CD4-positive, alpha-beta T cell treated with Interferon alpha-2 for 1 hour (primary cell): ENCODE measurements at places on chromosomes 13 and 19.
A peak's percentile ranks its signal among the peaks of the same experiment; 100 is the strongest.

DNA sequence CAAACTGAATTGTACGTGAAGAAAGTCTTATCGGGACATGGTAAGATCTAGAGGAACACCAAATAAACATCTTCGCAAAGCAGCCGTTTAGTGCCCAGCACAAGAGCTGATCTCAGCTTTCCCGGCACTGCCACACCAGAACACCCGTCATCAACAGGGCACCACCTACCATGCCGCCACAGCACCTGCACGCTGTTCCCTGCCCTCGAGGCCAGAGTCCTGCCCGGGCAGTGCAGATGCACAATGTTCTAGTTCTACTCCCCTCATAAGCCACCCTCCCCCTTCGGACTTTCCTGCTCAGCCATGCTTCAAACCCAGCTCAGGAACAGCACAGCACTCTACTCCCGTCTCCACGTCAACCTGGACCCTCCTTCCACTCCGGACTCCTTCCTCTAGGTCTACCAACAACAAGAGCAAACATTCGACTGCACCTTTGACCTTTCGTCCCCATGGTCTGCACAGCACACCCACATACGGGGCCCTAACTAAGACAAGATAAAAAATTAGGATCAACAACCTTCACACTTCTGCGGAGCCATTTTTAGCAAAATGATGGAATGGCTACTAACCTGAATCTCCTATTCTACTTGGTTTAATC lies 25.1 kb downstream of the TUBGCP3 start:
- no peak for DNase-seq

DNA sequence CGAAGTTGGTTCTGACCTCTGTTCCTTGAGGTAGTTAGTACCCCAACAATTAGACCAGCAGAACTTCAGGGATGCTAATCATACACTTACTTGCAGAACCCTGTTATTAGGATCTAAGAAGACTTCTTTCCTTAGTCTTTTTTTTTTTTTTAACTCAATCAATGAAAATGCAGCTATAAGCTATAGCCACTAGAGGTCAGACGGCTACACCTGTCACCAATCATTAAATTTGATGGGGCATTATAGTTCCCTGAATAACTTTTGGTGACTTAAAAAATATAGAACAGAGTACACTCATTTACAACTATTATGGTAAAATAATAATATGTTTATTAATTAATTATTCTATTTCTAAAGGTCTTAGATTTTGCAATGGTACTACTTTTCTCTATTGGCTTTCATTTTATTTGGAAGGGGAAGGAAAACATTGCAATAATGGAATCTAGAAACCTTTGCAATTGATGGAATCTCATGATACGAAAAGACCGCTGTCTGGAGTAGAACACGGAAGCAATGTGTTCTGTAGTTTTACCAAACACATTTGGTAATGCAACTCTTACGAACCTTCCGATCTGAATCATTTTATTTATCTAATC lies 483.2 kb downstream of the DIAPH3 start:
- no peak for DNase-seq

DNA sequence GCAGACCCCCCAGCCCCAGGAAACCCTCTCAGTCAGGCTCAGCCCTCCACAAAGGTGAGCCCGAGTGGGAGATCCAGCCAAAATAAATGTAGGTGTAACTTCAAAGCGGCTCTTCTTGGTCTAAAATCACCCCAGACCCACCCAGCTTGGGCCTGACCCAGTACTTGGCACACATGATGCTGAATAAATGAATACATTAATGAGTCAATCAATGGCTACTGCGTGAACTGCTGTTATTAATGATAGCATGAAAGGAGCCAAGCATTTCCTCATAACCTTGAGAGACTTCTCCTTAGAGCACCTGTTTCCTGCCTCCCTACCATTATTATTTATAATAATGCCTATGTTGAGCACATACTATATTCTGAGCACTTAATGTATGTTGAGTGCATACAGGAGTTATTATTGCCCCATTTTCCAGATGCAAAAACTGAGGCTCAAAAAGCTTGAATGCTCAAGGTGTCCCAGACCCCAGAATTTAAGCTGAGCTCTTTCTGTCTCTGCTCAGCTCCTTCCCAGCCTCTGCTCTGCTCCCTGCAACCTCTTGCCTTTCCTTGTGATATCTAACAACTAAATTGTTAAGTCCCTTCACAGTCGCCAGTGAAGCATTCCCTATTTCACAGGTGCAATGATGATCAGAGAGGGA lies 4.3 kb downstream of the NOTCH3 start:
- no peak for DNase-seq

DNA sequence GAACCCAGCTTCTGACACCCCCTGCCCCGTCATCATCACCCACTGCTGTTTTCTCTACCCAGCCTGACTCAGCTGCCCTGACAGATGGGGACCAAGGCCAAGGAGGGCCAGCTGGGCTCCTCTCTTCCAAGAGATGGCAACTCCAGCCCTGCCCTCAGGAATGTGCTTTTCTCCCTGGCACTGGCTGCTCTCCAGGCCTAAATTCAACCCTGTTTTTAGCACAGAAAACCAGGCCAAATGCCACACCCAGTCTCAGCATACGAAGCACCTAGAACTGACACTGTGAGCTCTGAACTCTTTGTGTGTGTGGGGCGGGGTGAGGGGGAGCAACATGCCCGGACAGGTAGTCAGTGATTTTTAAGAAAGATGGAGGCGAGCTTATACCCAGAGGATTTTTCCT lies 23.4 kb upstream of the IGFL1 start:
- DNase-seq = no peak

- DNase-seq = peak; percentile 22
Measured at GRCh38 chr13:44293908-44294735, 79.5 kb upstream of the SERP2 start.

GRCh38 chr19:30719999-30720345 lies 347.8 kb downstream of the ZNF536 start:
- DNase-seq = no peak

DNA sequence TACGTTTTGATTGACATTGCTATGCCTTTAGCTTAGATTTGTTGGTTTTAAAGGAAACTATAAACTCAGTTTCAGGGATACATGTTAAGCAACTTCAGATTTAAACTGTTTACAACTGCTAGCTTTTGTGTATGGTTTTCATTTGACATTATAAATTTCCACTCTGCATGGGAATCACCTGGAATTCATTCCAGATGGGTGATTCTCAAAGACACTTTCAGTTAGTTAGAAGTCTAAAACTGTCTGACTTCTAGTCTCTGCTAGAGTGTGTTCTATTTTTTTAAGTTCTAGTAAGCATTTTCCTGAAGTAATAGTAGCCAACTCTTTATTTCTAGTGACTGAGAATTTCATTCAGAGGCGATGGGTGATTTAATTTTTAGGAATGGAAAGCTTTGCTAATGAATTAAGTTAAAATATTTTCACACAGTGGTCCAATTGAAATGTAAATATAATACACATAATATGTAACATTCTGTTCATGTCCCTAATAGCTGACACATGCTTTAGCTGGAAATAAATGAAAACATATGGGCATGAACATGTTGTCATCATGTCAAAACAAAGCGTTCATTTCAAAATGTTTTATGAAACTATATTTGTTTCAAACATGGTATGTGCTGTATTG lies 58.3 kb upstream of the CSNK1A1L start:
- DNase-seq = no peak

DNA sequence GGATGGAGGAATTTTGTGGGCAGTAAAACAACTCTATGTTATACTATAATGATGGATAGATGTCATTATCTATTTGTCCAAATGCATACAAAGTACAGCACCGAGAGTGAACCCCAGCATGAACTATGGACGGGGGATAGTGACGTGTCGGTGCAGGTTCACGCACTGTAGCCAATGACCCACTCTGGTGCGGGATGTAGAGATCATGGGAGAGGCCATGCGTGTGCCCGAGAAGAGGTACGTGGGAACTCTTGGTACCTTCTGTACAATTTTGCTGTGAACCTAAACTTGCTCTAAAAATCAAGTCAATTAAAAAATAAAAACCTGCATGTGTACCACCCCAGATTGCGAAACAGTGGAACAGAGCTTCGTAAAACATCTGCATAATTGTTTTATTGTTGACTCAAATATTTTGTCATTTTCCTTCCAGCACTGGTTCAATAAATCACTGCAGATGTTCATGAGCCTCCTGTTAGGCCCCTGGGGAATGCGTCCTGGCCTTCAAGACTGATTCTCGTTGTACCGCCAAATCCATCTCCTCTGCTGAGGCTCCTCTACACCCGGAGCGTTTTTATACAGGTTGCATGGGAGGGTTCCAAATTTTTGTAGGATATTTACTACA lies 30.9 kb downstream of the COL4A1 start:
- DNase-seq = no peak

DNA sequence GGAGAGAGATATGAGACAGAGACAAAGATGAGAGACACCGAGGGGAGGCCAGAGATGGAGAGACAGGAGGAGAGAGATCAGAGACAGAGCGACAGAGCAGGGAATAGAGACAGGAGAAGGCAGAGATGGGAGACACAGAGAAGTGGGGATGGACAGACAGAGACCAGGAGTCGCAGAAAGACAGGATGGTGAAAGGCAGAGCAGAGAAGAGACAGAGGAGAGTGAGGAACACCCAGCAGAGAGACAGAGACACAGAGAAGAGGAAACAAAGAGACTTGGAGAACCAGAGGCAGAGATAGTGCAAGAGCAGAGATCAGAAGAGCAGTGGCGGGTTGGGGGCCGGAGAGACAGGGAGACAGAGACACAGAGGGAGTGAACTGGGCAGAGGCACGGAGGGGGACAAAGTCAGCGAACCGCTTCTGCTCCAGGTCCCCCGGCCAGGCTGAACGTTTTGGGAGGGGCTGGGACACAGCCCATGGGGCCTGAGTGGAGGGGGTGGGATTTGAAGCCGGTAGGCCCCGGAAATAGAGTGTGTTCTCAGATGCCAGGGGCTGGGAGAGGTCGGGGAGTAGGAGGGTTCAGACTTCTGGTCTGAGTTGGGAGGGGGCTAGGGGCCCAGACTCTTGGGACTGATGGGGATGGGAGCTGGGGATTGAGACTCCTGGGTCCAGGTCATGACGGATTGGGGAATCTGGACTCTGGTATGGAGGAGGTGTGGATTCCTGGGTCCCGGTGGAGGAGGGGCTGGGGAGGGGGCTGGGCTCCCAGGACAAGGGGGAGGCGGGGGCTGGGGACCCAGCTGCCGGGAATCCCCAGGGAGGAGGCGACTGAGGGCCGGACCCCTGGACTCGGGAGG lies 654 bp downstream of the ZNF579 start:
- no peak for DNase-seq

GRCh38 chr13:98752467-98753290 lies at the start of gene SLC15A1:
SLC15A1 (minus strand) TSS chr13:98752672; CDS start chr13:98752598, 74 bp downstream.
- DNase-seq = no peak

DNA sequence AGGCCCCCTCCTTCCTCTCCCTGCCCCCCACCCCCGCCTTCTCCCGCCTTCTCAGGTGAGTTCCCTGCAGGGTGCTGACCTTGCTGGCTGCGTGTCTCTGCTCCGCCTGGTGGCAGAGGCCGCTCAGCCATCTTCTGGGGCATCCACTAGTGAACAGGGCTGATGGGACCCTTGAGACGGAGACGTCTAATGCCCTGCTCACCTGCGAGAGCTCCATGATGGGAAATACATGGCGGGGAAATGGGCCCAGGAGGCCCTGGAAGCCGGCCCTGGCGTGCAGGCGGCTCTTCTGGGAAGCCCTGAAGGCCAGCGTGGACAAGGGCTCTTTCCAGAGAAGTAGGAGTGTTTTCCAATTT lies 15.2 kb upstream of the F7 start:
- DNase-seq = no peak

- no peak for DNase-seq
Measured at GRCh38 chr19:30857388-30857787, 485.2 kb downstream of the ZNF536 start.

GRCh38 chr19:52622261-52622660 lies 15.9 kb downstream of the ZNF83 start:
- no peak for DNase-seq

DNA sequence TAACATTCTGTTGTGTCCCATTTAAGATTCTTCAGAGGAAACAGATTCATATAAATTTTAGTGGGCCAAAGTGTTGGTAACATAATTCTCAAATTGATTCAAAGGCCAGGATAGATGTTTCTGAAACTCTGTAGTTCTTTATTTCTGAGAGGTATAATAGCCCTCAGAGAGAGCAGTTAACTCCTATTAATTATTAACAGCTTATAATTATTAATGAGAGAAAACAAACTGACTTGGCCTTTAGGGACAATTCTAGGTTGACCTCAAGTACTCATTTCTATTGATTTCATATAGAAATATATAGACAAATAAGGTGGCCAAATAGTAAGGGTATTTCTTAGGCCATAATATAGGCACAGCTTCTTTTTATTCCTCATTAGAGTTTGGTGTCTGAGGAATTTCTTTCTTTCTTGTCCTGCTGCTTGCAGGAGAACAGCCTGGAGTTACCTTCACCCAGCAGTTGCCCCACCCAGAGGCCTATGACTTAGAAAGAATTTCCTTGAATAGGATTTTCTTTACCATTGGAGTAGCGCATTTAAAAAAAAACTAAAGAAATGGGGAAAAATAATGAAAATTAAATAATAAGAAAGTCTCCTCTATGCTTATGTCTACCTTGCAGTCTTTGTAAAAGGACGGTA lies 1430.1 kb upstream of the SPRY2 start:
- no peak for DNase-seq

DNA sequence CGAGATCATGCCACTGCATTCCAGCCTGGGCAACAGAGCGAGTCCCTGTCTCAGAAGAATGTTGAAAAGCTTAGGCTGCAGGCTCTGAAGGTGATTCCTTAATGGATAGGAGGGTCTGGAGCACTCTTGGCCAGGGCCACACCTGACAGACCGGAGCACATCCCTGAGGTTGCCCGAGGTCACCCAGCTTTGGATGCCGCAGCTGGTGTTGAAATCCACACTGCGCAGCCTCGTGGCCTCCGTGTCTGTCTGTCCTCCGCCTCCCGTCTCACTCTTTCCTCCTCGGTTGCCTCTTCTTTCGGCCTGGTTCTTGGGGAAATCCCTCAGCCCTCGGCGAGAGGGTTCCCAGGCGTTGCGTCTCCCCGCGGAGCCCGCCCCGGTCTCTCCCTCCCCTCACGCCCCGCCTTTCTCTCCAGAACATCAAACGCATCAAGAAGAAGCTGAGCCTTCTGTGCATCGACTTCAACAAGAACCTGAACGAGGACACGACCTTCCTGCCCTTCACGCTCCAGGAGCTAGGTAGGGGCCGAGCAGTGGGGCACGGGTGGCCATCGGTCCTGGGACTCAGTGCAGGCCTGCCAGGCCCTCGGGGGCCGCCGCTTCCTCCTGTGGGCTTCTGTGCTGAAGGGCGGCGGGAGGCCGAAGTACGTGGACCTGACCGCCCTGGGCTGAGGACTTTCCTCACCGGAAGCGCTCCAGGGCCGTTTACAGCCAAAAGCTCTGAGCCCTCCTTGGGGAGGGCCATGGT lies 14.1 kb downstream of the THOP1 start:
- DNase-seq = no peak

GRCh38 chr13:24274452-24275021 lies 34.8 kb upstream of the C1QTNF9 start:
- peak; percentile 88 for DNase-seq

DNA sequence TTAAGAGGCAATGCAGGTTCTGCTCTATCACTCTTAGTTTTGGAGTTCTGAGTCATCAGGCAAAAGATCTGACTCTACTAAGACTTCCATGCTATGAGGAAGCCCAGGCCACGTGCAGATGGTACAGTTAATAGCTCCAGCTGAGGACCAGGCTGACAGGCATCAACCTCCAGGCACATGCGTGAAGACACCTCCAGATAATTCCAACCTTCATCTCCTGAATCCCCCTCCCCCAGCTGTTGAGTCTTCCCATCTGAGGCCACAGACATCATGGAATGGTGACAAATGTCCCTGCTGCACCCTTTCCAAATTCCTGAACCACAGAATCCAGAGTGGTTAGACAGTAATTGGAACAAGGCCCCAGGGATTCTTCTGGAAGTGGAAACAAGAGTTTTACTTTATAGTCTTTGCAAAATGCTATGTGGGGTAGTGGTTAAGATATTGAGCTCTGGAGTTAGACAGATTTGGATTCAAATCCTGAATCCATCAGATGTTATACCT lies 183.8 kb downstream of the KLF5 start:
- no peak for DNase-seq
